ENCODE measurements at places on chromosomes 3 and 15.

DNA sequence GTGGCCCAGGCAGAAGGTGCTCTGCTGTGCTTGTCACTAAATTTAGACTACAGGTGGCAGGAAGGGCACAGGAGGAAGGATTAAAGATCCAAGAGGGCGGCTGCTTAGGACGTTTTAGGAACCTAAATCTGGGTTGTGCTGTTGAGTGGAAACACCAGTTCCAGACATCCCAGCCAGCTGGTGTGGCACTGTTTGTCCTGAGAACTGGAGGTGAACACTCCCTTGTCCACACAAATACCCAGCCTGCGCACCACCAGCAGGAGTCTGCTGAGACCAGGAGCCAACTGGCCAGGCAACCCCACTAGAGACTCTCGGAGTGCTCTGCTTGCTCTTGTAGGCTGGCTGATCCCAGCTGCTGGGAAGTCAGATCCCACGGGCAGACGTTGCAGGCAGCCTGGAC lies 30.3 kb upstream of the UACA start:
- no peak for DNase-seq

DNA sequence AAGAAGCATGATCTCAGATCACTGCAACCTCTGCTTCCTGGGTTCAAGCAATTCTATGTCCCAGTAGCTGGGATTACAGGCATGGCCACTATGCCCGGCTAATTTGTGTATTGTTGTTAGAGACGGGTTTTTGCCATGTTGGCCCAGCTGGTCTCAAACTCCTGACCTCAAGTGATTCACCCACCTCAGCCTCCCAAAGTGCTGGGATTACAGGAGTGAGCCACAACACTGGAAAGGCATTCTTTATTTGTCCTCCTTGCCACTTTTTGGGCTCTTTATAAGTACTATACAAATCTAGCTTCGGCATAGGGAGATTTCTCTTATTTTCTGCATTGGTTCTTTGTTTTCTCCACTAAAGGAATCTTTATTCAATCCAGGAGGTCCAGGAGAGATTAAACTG lies 18.6 kb downstream of the CMTM8 start:
- DNase-seq: no peak

DNA sequence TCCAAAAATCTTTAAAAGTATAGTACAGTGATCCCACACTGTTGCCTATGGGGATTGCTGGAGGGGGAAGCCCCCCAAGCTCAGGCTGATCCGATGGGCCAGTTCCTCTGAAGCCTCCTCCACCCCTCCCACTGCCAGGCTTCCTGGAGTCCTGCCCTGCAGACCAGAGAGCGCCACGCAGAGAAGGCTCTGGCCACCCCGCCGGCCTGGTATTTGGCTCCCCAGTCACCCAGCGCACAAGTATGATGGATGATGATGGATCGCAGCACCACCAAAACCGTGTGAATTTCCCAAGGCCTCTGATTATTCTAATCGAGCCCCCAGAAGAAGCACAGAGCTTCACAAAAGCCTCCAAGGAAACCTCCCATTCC lies 259.0 kb downstream of the MECOM start:
- DNase-seq: no peak

- DNase-seq: no peak
Measured at GRCh38 chr3:127949446-127950055, 34.5 kb downstream of the KBTBD12 start.

DNA sequence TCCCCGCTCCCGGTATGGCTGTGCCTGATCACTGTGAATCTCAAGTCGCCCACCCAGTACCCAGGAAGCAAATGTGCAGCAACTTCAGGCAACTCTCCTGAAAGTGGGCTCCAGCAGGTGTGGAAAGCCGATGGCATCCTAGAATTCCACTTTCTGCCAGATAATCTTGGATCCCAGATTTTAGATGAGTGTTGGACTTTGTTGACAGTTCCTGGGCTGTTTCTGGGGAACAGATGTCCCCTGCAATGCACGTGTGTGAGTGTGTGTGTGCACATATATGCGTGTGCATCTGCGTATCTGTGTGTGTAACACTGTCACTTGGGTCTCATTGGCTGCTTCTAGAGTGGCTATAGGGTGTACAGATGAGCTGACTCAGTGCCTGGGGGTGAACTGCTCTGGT lies 59.0 kb downstream of the FEM1B start:
- DNase-seq: no peak

GRCh38 chr3:157029365-157029790 lies 130.6 kb downstream of the CCNL1 start:
- no peak for DNase-seq

DNA sequence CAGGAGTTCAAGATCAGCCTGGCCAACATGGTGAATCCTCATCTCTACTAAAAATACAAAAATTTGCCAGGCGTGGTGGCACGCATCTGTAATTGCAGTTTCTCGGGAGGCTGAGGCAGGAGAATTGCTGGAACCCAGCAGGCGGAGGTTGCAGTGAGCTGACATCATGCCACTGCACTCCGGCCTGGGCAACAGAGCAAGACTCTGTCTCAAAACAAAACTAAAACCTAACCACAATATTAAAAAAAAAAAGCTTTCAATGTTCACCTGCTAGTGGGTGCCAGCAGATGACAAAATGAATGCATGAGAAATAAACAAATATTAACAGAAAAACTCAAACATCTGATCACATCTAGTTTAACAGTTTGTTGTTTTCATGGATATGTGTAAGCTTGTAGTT lies 9.0 kb downstream of the SLC24A1 start:
- no peak for DNase-seq

DNA sequence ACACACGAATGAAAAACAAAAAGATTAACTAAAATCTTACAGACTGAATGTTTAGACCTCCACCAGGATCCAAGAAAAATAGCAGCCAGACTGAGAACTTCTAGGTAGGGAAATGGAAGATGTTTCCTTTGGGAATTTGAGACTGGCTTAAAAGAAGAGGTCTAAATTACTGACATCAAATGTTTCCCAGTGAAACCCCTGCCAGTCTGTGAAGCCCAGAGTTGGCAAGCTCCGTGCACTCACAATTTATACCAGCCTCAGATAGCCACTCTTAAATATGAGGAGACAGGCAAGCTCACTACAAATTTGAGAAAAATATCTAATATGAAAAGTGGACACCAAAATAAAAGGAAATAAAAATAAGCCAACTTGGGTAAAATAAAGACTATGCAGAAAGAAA lies 700.5 kb upstream of the ZNF385D start:
- DNase-seq: no peak

- no peak for DNase-seq
Measured at GRCh38 chr3:44359146-44359751, 20.7 kb downstream of the TCAIM start.

DNA sequence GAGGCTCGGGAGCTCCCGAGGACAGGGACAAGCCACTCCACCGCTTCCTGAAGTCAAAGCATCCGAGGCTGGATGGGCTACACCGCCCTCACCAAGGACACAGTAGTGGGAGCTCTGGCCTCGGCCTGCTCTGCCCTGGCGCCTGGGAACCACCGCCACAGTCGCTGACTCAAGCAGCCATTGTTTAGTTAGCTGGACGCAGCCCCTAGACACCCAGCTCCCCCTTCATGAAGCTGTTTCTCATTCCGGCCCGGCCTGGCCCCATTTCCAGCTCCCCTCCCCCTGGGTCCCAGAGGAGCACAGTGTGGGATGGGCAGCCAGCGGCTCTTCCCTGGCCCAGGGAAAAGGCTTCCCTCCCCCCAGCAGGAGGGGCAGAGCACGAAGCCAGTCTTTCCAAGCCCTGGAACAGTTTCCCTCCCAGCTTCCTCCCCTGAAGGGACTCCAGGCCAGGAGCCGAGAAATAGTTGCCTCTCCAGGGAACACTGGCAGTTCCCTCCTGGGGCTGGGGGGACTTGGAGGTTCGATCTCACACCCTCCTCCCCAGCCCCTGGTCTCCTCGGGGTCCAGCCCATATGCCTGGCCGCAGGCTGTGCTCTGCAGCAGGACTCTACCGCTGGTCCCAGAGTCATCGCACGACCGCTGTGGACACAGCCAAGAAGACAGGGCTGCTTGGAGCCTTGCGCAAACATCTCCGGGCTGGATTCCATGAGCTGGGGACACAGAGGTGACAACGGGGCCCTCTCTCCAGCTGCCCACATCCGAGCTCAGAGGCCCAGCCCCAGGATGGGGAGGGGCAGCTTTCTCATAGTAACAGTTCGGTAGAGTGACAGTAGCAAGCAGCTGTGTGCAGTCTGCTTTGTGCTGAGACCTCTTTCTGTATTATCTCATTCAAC lies 10.0 kb downstream of the PLXND1 start:
- peak; percentile 62 for DNase-seq

- DNase-seq: no peak
Measured at GRCh38 chr3:104397713-104398112, 969.0 kb upstream of the ALCAM start.

DNA sequence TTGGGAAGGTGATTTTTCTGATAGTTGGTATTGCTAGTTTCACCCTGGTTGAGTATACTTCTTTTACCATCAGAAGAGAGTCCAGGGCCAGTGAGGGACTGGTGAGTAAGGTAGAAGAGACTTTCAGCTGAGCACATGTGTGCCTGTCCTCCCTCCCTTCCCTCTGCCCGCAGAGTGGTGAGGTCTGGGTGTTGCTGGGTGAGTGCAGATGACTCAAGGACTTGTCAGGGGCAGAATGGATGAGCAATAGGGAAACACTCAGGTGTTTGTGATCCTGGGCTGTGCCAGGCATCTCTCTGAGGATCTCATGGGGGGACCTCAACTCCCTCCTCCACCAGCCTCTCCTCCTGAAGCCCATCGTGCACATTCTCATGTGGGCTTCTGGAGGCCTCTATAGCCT lies 76.0 kb upstream of the GSK3B start:
- peak; percentile 83 for DNase-seq

DNA sequence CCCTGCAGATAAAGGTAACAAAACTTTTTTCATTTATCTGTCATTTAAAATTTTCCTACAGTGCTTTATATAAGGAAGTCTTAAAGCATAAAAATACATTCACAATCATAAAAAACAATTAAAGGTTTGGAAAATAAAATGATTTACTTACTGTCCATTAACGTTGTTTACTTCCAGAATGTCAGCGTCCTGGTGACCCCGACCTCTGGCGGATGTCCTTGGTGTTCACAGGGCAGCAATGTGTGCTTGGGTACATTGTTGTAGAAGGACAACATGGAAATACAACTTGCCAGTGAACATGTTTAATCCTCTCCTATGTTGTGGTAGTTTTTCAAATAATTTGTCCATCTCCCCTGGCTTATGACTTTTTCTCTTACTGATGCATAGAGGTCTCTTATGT lies 168.8 kb upstream of the NDN start:
- DNase-seq: no peak

GRCh38 chr15:90893175-90894090 lies 9.1 kb downstream of the FES start:
- DNase-seq: peak; percentile 90

- DNase-seq: no peak
Measured at GRCh38 chr3:195736866-195737490, 16.2 kb downstream of the MUC20 start.

DNA sequence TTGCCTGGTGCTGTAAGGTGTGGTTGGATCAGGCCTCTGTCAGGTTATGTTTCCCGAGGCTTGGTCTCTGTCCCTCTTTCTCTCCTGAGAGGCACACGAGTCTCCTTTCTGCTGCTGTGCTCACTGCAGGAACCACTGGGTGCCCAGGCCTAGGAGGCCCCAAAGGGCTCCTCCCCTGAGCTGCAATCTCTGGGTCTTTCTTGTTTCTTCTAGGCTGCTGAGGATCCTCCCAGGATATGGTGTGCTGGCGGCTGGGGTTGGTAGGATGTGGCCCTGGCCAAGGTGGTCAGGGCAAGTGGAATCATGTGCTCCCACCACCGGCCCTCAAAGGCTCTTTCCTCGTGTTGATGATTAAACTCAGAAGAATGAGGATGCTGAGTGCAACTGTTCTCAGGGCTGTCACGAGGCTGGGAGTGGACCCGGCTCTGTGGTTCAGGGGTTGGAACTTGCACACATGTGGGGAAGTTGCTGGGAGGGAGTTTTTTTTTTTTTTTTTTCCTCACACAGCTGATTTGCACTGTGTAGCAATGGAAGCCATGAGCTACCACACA lies 43.6 kb upstream of the CTSH start:
- peak; percentile 93 for DNase-seq

GRCh38 chr15:56640549-56640948 lies 92.8 kb downstream of the ZNF280D start:
- DNase-seq: no peak

GRCh38 chr3:10170915-10171478 lies 6.3 kb downstream of the IRAK2 start:
- DNase-seq: no peak

DNA sequence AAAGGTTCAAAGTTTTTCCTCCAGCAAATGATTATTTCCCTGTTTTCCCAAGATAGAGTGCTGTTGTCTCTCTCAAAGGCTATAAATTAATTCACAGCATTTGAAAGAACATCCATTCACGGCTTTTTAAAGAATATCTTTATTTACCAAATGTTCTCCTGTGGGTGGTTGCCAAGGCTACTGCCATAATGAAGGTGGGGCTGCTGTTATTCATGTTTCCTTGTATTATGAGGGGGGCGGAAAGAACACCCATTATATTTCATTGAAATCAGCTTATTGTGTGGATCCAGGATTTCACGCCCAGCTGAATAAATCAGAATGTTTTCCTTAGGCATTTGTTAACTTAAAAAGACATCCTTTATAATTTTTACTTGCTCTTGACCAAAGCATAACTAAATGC lies 10.1 kb downstream of the SRP14 start:
- DNase-seq: no peak

GRCh38 chr3:177898185-177898584 lies 638.1 kb upstream of the KCNMB2 start:
- DNase-seq: no peak

GRCh38 chr3:175526609-175527280 lies 667.6 kb downstream of the NAALADL2 start:
- DNase-seq: peak; percentile 3

- peak; percentile 68 for DNase-seq
Measured at GRCh38 chr3:111577798-111578685, 17.1 kb downstream of the ZBED2 start.

- no peak for DNase-seq
Measured at GRCh38 chr3:188389711-188390342, 235.9 kb downstream of the LPP start.

DNA sequence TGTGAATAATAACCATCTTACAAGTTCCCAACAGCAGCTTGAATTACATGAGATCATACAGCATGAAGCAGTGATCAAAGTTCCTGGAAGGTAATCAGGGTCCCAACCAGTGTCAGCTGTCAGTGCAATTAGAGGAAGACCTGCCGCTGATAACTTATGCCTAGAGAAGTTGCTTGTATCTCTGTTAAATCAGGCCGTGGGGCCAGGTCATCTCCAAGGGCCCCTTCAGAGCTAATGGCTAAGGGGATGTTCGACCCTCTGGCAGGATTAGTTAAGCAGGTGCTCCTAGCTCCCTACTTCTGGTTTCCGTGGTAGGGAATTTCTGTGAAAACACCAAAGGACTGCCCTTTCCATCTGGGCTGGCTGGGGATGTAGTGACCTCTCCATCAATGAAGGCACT lies 251.0 kb downstream of the FAM43A start:
- no peak for DNase-seq

DNA sequence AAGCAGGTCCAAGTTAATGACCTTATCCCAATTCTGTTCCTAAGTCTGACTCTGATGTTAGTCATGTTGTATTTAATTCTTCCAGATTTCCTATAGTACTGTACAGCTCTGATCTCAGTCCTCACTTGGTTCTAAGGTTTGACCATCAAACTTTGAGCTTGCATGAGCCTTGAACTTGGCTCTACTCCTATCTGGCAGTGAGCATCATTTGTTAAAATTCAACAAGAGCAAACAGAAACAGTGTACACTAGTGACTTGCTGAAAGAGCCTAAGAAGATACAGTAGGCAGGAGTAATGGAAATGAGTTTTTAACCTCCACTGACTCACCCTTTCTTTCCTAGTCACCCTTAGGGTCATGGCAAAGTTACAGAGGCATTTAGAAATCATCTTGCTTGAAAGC lies 451.1 kb upstream of the TPRG1 start:
- no peak for DNase-seq

- DNase-seq: no peak
Measured at GRCh38 chr3:66299891-66300290, 79.1 kb downstream of the SLC25A26 start.
